HuH-7.5 (cell line): ENCODE measurements at places on chromosomes 5 and 9.

GRCh38 chr5:143696921-143697320, 115.0 kb upstream of the HMHB1 start:
- no peak for DNase-seq

GRCh38 chr5:81817980-81818379, 67.1 kb upstream of the SSBP2 start:
- no peak for DNase-seq

DNA sequence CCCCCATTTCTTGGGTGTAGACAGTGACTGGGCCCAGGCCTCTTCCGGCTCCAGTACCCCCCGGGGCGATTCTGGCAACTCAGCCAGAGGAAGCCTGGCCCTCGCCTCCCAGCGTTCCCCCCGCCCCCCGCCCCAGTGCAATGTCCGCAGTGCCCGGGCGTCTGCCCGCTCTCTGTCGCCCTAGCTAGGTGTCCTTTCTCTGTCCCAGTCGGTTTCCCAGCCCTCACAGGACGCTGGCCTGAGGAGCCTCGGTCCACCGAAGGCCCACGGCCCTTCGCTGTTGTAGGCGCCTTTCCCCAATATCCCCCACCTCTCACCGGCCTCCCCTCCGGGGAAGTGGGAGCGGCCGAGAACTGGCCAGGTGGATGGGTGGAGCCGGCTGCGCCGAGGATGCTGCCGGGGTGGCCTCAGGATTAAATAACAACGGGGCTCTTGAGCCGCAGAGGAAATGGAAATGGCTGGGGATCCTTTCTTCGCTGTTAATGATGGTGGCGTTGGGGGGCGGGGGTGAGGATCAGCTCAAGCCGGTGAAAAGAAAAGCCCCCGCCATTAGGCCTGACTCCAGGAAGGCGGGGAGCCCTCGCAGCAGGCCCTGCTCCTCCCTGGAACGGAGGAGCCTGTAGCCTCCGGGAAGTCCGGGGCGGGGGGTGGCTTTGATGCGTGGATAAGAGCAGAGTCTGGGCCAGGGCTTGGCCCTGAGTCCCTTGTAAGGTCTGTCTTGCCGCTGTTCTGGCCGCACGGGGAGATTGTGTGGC, 1.1 kb upstream of the SPRY4 start:
- DNase-seq, result peak; percentile 59

DNA sequence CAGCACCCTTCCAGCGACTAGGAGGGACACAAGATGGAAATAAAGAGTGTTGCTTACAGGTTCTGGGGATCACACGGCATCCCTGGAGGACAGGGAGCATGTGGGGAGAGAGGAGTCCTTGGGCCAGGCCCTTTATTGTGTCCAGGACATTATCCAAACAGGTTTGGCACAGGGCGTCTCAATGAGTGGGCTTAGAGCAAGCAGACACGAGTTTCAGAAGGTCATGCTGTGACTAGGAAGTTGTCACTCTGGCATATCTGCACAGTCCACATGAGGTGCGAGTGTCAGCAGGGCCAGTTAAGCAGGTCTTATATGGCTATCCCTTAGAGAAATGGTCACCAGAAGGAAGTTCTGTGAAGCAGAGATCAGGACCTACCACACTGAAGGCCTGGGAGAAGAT, 174.5 kb upstream of the OTULINL start:
- DNase-seq, result no peak

GRCh38 chr5:172754596-172755356, 16.2 kb downstream of the DUSP1 start:
- no peak for DNase-seq

- DNase-seq, result peak; percentile 65
Observed at GRCh38 chr5:10452768-10453331, 11.2 kb downstream of the ROPN1L start.

DNA sequence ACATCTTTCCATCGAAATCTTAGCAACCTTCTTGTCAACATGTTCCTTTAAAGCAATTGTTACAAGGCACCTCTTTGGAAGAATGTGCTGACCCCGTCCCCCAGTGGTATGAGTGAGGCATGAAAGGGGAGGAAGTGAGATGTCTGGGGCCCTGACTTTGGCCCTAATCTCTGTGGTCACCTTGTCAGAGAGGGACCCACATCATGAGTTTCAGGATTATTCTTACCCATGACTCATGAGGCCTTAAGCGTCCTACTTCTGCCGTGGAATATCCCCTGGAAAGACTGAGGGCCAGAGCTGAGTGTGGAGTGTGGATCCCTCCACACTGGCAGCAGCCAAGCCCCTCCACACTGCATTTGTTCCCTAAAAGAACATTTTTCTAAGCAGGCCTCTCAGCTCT, 81.2 kb downstream of the FSTL4 start:
- no peak for DNase-seq

GRCh38 chr9:72893437-72893836, 59.4 kb downstream of the ALDH1A1 start:
- DNase-seq, result no peak

- DNase-seq, result no peak
Observed at GRCh38 chr9:111078391-111079038, 40.2 kb upstream of the LPAR1 start.
